Globus pallidus (tissue), 1 donor: ENCODE measurements at places on chromosomes 13 and 19.

GRCh38 chr13:102999499-102999898, 66.7 kb downstream of the SLC10A2 start:
- no peak for DNase-seq

- no peak for DNase-seq
These were observed 3.1 kb upstream of the NEK3 start for GRCh38 chr13:52162279-52163101.

GRCh38 chr19:42131149-42132029, 857 bp downstream of the POU2F2 start:
- DNase-seq: no peak

DNA sequence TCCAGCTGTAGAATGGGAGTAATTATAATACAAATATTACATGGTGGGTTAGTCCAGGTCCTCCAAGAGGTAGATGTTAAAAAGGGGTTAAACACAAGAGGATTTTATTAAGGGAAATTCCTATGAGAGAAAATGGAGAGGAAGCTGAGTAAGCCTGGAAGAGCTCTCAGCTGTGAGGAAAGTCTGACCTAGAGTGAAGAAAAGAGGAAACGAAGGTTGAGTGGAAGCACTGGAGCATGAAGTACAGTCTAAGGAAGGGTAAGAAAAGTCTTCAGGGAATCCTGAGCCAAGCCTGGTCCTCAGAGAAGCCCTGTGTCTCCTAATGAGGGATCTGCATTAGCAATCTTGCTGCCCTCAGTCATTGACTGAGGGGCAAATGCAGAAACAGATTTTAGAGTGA, 506.2 kb downstream of the GPC5 start:
- no peak for DNase-seq

DNA sequence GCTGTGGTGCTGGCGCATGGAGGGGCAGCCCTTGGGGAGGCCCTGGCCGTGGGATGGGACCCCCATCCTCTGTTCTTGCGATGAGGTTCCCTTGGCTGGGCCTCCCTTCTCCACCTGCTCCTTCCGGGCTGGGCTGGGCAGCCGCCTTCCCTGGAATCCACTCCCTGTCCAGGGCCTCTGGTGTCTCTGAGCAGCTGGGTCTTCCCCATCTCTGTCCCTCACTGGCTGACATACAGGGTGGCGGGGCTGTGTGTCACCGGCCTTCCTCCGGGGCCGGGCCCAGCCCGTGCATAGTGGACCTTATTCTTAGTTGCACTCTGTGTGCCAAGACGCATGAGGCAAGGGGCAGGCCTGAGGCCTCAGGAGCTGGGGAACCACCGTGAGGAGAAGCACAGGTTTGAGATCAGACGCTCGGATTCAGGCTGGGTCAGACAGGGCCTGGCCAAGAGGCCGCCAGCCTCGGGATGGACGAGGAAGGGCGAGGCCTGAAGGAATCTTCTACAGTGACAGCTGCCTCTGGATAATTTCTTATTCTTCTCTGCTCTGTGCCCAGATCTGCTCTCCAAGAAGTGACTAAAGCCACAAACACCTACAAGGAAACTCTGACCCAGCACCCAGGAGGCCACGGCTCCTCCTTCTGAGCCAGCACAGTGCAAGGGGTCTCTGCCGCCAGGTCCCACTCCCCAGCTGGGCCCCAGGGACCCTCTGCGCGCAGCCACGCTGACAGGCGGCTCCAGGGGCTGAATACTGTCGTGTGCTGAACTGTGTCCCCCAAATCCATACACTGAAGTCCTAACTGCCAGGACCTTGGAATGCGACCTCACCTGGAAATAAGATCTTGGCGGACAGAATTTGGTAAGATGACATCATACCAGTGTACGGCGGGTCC, 11.0 kb downstream of the SGTA start:
- DNase-seq: no peak

DNA sequence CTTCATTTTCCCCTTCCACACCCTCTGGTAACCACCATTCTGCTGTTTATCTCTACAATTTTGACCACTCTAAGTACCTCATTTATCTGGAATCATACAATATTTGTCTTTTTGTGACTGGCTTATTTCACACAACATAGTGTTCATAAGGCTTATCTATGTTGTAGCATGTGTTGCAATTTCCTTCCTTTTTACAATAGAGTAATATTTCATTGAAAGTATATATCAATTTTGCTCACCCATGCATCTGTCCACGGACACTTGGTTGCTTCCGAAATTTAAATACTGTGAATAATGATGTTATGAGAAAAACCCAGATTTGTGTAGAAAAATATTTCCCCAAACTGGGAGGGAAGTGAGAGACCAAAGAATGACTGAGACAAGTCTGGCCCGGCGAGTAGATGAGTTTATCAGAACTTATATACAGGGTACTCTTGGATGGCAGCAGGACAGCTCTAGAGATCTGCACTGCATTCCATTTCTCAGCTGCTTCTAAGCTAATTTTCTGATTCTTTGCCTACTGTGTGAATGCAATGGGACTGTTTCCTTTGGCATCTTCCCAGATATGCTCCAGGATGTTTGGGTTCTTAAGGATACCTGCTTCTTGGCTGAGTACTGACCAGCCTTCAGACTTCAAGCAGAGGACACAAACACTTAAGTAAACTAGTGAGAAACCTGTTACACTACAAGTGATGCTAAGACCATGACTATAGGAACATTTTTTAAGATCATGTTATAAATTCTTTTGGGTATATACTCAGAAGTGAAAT, 834.0 kb upstream of the PCDH9 start:
- no peak for DNase-seq

- no peak for DNase-seq
These were observed 682 bp downstream of the PIK3R2 start for GRCh38 chr19:18153556-18154134.

- DNase-seq: no peak
These were observed 129.2 kb downstream of the TBC1D4 start for GRCh38 chr13:75352641-75353327.

DNA sequence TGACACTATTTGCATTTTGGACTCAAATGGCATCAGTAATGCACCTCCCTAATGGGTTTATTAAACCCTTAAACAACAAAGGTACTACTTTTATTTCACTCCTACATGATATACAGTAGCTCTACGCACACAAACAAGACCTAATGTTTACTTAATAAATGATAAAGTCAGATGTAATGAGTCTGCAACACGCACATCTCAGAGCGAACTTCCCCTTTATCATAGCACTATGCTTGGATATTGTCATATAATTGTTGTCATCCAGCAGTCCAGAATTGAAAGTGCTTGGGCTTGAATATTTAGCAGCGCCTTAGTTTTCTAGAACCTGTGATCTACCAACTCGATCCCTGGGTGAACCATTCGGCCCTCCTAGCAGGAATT, 772 bp downstream of the PARP4 start:
- peak; percentile 35 for DNase-seq
